NCI-H1105 (cell line): ENCODE measurements at places on chromosomes 7 and 10.

DNA sequence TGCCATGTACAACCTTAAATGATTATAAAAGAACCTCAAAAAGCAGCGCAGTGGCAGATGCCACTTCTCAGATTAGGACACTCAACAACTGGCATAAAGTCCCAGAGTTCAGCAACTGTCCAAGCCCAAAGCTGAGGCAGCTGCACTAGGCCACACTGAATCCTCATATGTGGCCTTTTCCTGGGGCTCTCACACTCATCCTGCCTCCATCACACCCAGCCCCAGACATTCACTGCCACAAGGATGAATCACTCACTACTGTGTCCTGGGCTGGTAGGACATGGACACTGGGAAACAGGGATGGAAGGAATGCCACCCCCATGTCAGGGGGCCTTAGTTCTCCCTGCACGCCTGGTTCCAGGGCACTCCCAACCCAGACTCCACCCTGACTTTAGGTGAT is 547.7 kb downstream of the TNS3 start:
- no peak for DNase-seq

DNA sequence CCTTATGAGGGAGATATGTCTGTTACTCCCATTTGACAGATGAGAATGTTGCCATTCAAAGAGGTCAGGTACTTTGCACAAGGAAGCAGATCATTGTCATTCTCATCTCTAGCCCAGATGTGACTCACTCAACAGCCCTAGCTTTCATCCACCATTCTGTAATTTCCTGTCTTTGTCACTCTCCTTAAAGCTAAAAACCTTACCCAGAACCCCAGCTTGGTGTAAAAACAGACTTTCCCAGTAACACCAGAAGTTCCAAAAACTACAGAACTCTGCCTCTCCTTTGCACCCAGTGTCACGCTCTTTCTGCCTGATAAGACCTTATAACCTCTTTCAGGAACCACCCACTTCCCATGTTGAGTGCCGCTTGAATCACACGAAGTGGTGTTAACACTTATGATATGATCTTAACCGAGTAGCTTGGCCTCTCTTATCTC is 89.1 kb upstream of the SP4 start:
- DNase-seq = no peak

DNA sequence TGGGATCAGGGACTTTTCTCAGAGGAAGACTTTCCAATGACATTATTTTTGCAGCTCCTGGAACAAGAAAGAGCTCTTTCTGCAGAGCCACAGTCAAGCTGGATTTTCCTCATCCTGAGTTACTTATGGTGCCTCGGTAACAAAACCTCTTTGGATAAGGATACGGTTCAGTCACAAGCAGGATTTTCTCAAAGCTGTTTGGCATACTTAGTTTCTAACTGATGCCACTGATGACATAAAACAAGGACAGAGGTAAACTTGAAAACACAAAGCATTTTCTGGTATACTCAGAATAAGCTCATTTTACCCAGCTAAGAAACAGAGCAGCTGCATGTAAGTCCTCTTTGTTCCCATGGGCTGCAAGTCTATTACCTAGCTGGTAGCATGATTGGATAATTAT is 340.9 kb upstream of the MEOX2 start:
- no peak for DNase-seq

- DNase-seq = no peak
Observed at GRCh38 chr10:24209432-24209771, 464 bp downstream of the KIAA1217 start.

GRCh38 chr10:7159928-7160327 is 250.9 kb downstream of the SFMBT2 start:
- no peak for DNase-seq

- DNase-seq = peak; percentile 83
Observed at GRCh38 chr7:108358553-108358952, 97.7 kb downstream of the NRCAM start.

GRCh38 chr7:50605059-50605458 is 39.9 kb upstream of the DDC start:
- DNase-seq = no peak

- DNase-seq = no peak
Observed at GRCh38 chr10:95963202-95963990, 55.6 kb downstream of the CC2D2B start.

- DNase-seq = no peak
Observed at GRCh38 chr7:45026984-45027773, 27.2 kb downstream of the CCM2 start.

DNA sequence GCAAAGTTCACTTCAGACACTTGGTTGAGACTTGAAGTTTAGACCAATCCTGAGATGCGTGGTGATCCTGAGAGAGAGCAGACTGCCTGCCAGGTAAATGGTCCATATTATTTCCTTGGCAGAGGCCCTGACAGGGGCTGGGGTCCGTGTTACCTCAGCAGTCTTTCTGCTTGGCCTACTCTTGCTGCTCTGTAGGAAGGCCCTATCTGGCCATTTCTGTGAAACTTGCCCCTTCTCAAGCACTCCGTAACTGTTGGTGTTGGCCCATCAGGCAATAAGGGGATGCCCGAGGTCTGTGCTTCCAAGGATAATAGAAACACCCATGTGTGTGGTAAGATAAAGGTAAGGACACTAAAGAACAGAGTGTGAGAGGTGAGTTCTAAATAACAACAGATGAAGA is 20.0 kb downstream of the LOXL4 start:
- DNase-seq = no peak
